ENCODE measurements at places on chromosomes 4 and X.

DNA sequence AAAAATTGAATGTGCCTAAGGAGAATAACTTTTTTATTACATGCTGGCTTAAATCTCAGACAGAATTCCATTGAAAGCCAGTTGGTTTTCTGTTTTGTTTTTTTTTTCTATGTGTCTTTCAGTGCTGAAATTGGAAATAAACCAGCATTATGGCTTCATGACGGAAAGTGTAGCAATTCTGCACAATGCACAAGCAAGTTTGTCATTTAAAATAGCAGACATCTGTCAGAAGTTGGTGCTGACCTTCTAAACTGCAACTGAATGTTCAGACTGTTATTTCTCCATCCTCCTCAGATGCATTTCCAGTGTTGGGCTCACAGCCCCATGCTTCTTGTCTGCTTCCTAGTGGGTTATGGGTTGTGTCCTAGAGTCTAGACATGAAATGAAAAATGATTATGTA, 107.2 kb upstream of the LIMCH1 start:
- DNase-seq, result no peak

DNA sequence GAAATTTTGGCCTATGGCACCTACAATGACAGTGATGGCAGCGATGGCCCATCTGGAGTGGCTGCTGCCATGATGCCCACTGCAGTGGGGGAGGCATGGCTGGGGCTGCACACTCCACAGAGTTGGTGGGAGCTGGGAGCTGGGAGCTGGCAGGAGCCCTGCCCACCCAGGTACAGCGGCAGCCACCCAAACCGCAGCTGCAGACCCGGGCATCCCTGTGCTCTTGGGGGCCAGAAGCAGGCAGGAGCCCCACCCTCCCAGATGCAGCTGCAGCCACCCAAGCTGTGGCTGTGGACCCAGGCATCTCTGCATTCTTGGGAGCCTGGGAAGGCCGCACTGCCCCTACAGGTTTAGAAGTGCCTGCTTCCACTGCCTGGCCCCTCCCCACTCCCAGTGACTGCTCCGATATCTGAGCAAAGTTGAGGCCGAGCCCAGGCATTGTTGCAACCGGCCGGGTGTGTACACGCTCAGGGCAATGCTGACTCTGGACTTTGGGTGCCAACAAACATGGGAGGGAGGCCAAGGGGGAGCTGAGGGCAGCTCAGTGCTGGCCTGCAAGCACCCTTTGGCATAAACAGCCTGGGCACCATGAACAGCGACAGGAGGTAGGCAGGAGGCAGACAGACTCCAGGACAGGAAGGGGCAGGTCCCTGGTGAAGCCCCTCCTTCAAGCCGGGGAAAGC, 82.8 kb downstream of the PPP4R3C start:
- DNase-seq, result no peak

GRCh38 chr4:66567551-66567950, 897.3 kb upstream of the EPHA5 start:
- DNase-seq, result no peak

DNA sequence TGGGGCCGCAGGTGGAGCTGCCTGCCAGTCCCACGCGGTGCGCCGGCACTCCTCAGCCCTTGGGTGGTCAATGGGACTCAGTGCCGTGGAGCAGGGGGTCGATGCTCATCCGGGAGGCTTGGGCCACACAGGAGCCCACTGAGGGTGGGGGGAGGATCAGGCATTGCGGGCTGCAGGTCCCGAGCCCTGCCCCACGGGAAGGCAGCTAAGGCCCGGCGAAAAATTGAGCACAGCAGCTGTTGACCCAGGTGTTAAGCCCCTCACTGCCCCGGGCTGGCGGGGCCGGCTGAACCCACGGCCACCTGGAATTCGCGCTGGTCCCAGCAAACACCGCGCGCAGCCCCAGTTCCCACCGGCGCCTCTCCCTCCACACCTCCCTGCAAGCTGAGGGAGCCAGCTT, 26.1 kb downstream of the VCX2 start:
- no peak for DNase-seq

DNA sequence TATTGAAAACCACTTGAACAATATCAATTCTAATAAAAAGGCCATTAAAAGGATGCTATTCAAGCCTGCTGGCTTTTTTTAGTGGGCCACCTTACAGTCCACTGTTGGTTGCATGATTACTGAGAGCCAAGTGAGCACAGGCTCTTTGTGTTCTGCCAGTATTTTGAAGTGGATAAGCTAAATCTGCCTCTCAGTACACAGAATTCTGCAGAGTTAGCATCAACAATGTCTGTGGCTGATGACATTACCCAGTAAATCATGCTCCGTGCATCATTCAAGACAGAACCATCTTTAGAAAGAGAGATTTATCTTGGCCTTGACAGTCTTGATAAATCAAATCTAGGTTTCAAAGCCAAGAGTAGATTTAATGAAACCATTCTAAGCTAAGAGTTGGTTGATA, 119.0 kb upstream of the GNPDA2 start:
- DNase-seq, result no peak

DNA sequence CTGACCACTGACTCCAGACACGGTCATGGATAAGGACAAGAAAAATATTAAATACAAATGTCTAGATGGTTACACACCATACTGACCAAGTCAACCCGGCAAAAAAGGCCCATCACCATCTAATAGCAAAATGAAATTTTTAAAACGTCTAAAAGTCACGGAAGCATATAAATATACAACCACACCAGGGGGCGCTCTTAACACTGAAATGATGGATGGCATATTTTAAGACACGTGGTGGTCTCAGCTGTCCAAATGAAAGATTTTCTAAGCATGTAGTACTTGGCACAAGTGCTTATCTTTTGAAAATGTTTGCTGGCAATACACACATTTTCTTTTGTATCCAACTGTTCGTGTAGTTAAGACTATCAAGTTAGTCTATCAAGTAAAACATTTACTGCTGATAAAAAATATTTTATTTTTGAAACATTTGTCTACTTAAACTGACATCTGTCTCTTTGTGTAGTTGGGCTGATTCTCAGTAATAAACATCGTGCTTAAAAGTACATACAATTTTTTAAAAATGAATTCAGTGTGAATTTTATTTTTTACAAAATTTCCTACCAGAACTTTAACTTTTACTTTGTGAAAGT, 64.6 kb downstream of the COX7B2 start:
- DNase-seq, result peak; percentile 31

DNA sequence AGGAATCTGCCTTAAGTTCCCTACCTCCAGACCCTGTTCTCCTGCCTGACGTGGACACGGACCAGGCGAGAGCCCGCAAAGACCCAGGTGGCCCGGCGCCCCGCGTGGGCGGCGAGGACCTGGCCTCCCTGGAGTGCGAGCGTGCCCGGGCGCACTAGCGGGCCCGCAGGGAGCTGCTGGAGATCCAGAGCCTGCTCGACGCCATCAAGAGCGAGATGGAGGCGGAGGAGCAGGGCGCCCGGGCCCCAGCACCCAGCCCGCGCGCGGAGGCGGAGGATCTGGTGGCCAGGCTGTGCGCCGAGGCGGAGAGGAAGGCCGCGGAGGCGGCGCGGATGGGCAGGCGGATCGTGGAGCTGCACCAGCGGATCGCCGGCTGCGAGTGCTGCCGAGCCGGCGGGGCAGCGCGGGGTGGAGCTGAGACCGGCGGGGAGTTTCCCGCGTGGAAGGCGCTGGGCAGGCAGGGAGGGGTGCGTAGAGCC, 18.2 kb downstream of the MRFAP1 start:
- DNase-seq, result peak; percentile 15

- no peak for DNase-seq
These were observed 7.6 kb downstream of the ZIC3 start for GRCh38 chrX:137573324-137574101.
